ENCODE measurements at places on chromosomes 4 and X.

DNA sequence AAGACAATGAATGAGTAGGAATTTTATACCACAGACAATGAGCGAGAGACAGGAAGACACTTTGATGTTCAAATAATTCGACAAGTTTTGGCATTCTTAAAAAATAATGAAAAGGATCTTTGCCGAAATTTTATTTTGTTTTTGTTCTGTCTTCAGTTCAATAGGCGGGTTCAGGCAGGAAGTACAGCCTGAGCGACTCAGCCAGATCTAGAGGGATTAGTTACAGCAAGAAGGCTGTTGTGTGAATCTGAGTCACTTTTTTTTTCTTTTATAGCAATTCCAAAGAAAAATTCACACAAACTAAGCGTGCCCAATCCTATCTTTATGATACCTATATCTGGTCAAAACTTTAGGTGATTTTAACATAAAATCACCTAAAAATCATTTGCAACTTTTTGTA is 505.4 kb upstream of the FAM241A start:
- DNase-seq: no peak

DNA sequence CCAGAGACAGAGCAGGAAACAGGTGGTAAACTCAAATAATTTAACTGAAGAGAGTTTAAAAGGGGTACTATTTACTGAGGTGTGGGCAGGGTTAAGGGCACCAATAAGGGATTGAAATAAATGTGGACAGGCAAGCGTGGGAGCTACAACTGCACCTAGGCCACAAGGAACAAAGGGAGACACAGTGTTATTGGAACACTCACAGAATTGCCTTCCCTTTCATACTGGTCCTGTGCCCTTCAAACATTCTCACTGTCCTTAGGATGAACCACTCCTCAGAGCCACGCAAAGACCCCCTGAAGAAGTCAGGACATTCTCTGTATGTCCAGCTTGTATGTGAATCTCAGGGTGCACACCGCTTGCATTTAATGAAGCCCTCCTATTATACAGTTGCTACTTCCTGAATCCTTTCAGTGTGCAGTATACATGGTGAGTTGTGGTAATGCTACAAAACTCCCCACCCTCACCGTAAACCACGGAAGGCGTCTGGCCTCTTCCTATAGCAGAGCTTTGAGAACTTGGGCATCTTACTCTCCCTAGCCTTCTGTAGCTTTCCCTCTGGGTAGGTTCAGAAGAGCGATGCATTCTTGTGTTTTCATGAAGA is 9.6 kb upstream of the MRPL1 start:
- peak; percentile 45 for DNase-seq

GRCh38 chr4:96784336-96784735 is 944.4 kb downstream of the PDHA2 start:
- DNase-seq: no peak

DNA sequence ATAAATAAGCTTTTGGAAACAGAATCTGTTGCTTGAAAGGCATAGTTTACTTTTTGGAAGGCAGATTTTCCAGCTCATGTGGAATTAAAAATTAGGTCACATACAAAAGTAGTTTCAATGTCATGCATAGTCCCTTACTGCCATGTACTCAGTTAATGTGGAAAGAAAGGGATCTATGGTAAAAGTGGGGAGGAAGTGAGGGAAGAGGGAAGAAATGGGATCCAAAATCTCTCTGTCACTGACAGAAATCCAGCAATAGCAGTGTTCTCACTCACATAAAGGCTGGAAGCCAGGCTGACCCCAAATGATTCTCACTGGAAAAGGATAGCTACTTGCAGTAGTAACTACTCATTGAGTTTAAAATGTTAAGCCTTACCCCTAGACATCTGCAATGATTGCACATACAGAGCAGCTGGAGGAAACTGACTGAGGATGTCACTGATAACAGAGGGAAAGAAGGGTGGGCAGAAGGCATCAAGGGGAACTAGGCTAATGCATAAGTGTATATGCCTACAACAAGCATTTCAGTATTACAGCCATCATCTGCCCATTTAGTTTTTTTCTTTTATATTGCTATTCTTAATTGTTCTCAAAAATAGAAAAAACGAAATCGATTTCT is 445.6 kb downstream of the FAT4 start:
- no peak for DNase-seq

DNA sequence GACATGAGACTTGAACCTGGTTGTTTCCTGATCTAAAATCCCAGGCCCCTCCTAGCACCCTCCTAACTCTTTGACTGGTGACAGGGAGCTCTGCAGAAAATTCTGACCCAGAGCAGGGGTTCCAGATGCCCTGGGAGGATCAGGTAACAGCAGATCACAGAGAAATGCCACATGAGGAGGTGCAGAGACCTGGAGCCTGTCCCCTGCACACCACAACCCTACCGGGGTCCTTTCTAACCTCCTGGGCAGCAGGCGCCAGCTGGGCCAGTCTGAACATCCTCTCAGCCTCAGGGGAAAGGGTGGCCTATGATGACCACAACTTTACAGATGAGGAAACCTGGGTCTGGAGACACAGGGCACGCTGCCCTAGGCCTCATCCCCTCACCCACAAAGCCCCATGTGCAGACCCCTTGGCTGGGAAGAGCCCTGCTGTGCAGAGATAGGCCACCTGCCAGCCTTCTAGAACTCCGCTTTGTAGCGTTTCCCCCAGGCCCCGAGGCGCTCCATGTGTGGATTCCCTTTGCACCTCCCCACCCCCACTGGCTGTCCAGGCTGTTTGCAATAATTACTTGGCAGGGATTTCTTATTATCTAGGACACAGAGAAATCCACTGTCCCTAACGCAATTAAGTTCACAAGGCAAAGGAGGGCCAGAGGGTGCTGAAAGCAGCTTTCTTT is 36.5 kb downstream of the WDR1 start:
- DNase-seq: no peak

DNA sequence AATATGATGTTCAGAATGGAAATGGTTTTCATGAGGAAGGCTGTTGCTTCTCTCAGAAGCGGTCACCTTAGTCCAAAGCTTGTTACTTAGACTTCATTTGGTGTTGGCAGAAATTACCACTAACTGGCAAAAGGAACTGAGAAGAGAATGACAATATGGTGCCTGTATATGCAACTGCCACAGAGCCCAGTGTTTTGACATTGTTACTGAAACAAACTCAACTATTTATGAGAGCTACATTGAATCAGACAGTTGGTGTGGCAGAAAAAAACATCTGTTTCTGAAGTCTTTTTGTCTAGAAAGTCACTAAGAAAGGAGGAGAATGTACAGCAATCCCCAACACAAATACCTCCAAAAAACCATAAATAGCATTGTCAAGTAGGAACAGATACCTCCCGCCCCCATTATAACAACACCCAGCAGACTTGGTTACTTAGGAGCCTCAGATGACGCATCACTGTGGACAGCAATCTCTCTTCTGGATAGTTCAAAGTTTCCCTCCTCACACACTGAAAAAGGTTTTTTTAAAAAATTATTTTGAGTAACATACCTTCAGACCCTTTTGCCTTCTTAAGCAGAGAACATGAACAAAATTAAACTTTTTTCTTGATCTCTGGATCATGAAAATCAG is 92.2 kb downstream of the MAML3 start:
- no peak for DNase-seq

- no peak for DNase-seq
These were observed 167.0 kb upstream of the CASK start for GRCh38 chrX:42090395-42090794.

DNA sequence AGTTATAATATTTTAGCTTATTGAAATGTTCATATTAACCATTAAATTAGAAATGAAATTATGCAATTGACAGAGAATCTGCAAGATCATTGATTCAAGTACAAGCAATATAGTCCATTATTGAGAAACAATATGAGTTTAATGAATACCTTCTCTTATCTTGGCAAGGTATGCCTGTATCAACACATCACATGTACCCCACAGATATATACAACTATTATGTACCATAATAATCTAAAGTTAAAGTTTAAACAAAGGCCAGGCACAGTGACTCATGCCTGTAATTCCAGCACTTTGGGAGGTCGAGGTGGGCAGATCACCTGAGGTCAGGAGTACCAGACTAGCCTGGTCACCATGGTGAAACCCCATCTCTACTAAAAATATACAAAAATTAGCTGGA is 514.7 kb downstream of the PCDH7 start:
- DNase-seq: no peak

GRCh38 chr4:162510115-162510514 is 346.3 kb upstream of the FSTL5 start:
- DNase-seq: no peak

- DNase-seq: no peak
These were observed 878.1 kb downstream of the RAPGEF2 start for GRCh38 chr4:159980826-159981468.

- DNase-seq: no peak
These were observed 184.1 kb upstream of the HHIP start for GRCh38 chr4:144461906-144462305.

GRCh38 chr4:185872747-185873380 is 60.9 kb upstream of the SORBS2 start:
- DNase-seq: no peak

DNA sequence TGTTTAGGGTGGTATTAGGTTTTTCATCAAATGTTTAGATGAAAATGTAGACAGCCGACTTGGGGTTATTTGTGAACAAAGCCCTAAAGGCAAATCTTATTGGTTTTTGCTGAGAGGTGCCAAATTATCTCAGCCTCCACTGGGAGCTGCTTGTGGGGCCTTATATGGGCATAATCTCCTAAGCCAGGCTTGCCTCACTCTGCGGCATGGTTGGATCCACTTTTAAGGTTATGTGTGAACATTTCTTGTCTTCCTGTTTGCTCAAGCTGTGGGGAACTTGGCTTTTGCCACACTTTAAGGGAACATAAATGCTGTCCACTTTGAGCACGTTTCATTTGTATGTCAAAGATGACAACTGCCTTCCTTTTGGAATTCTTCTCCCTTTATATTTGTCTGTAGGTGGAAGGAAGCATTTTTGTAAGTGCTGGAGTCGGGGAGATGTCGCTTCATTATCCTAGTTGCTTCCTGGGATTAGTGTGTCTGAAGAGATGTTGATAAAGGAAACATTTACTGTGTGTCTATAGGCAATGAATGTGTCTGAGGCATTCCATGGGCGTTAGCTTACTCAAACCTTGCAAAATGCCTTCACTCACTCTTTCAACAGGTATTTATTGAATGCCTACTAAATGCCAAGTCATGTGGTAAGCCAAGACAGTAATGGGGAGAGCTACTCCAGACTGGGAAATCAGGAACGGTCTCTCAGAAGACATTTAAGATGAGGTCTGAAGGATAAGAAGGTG is 78.3 kb downstream of the SLC9A6 start:
- DNase-seq: no peak
